ENCODE measurements at places on chromosomes 12 and 14.

GRCh38 chr12:113683574-113683973, 211.9 kb upstream of the LHX5 start:
- DNase-seq: no peak

GRCh38 chr14:70893858-70894291, 13.4 kb upstream of the PCNX1 start:
- DNase-seq: no peak

GRCh38 chr12:89661706-89662330, 46.8 kb downstream of the ATP2B1 start:
- DNase-seq: no peak

DNA sequence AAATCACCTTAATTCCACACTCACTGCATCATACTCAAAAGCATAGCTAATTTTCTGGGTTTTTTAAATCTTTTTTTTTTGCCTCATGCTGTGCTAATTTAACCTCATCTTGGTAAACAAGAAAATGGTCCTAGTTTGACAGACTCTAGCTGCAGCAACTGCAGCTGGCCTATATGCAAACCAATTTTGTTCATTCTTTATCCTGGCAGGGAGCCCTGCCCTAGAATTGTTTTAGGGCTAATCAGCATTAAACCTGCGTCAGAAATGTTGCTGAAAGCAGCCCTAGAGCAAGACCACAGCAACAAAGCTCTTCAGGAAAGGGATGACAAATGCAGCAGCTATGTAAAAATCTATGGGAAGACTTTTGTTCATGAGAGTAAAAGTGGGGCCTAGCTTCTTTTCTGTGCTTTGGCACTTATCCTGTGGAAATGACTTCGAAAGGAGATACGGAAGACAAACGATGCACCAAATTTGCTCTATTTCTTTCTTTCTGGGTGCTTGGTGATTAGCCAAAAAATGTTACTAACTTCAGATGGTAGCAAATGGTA, 72.2 kb downstream of the DENND5B start:
- peak; percentile 43 for DNase-seq

- DNase-seq: no peak
These were observed 91.5 kb upstream of the VASH1 start for GRCh38 chr14:76669770-76670169.

- no peak for DNase-seq
These were observed 559 bp upstream of the CKAP4 start for GRCh38 chr12:106248312-106248845.
